ENCODE measurements at places on chromosomes 4 and X.

DNA sequence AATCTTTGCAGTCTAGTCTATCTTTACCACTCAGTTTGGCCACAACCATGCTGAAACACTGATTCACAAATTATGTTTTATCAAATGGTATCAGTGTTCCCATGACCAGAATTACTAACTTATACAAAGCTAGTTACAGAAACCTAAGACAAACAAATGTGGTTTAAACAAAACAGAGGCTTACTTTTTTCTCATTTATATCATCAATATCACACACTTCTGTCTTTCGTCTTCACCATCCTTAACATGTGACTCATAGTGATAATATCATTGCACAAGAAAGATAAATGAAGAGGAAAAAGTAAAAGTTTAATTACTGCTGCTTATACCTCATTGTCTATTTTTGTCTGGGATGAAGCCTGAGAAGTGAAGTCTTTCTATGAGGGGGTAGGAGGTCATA lies 406.6 kb downstream of the PCDH10 start:
- no peak for DNase-seq

- no peak for DNase-seq
These were observed 11.0 kb downstream of the BCOR start for GRCh38 chrX:40086569-40087335.

DNA sequence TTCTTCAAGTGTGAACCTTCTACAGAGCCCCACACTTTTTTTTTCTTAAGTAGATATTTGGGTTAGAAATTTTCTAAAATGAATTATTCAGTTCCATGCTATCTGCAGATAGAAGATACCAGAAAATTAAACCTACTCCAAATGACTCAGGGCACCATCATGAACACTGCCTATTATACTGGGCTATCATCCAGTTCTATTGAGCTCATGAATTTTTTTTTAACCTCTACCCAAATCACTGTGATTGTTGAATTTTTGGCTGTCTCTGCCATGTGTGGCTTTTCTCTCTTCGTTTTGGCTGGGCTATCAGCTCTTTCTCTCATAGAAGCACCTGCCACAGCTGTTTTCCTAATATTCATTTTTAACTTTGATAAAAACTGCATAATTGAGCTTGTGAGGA lies 31.0 kb upstream of the SLC34A2 start:
- DNase-seq: peak; percentile 30

- no peak for DNase-seq
These were observed 105.1 kb upstream of the NAP1L5 start for GRCh38 chr4:88802585-88803286.

DNA sequence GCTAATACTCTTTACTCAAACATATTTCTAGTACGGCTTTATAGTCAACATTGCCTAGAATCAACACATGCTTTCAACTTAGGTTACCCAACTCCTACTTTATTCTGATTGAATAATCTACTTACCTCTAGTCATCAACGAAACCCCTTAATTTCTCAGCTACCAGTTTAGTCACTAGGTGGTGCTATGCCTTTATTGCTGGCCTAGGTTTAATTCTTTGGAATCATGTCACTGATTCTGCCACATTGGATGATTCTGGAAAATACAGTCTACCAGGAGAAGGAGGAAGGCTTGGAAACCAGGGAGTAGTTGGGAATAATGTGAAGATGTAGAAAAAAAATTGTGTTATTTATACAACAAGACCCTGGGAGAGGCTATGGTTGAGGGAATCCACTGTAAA lies 167.7 kb downstream of the DCAF12L2 start:
- DNase-seq: no peak

GRCh38 chr4:102441978-102442911 lies 58.9 kb upstream of the NFKB1 start:
- no peak for DNase-seq
